ENCODE measurements at places on chromosomes 12 and 14.
A peak's percentile ranks its signal among the peaks of the same experiment; 100 is the strongest.

GRCh38 chr14:40599725-40600124 lies 1007.0 kb upstream of the LRFN5 start:
- no peak for DNase-seq

- DNase-seq: no peak
Observed at GRCh38 chr12:9796971-9797370, 30.3 kb upstream of the KLRF1 start.

DNA sequence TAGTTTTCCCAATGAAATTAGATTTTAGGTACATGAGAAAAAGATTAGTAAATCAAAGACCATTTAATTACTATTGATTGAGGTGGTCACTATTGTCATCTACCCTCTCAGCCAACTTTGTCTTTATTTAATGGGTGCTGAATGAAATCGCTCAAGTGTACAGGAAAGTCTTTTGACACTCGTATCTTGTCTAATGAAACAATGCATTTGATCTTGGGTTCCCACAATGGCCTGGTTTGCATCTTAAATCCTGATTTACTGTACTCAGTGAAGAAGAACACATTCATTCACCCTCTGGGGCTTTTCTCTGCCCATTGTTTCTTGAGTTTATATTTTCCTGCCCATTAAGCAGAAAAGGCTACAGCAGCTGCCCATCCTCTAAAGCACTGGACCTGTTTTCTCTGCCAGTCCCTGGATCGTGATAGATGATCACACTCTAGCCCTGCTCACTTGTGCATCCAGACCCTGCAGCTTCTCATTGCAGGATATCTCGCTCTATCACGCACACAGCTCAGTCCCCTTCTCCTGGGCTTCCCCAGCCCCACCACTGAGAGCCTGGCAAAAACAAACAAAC lies 1369.3 kb downstream of the AACS start:
- no peak for DNase-seq

GRCh38 chr12:131591136-131591535 lies 119.8 kb upstream of the SFSWAP start:
- no peak for DNase-seq

DNA sequence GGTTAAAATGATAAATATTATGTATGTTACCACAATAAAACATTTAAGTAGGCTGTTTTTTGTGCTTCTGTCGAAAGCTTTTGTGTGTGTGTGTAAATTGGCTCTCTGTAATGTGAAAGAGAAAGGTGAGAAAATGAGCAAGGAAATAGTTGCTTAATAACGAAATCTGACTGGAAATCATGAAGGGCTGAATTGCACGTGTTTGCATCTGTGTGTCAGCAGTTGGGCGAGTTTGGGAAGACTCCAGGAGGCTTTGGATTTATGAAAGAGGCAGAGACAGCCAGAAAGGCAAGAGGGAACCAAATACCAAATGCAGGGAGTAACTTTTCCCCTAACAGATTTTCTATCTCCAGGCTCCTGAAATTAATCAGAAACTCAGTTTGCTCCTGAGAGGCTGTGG lies 47.2 kb upstream of the PLEKHG3 start:
- no peak for DNase-seq

- DNase-seq: no peak
Observed at GRCh38 chr12:1607940-1608712, 13.7 kb upstream of the FBXL14 start.

GRCh38 chr12:10012630-10013330 lies 2.4 kb downstream of the CLEC12B start:
- no peak for DNase-seq

DNA sequence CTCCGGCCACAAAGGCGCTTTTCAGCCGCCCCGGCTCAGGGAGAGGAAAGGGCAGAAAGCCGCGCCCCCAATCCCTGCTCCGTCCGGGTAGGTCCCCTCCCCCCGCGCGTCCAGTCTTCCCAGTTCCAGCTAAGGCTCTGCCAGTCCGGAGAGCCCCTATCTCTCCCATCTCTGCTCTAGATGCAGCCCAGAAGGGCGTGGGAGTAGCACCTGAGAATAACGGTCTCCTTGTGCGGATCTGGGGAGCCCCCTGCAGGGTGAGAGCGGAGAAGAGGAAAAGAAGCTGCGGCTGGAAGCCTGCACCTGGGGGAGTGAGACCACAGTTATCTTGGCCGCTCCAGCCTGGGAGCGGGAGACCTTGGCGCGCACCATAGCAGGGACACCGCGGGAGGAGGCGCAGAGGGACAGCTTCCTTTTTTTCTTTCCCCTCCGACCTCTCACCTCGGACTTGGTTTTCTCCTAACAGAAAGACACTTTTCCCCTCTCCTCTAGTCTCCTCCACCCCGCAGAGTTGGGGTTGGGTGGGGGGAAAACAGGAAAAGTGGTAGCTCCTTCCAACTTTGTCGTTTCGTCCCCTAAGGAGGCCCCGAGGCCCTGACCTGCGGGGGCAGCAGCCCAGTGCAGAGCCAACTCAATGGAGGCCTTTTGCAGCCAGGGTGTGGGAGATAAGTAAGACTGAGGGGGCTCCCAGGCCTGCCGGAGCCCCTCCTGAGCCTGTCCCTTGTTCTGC lies 2.4 kb downstream of the DHH start:
- peak; percentile 52 for DNase-seq

GRCh38 chr14:92503756-92504491 lies 9.7 kb upstream of the RIN3 start:
- DNase-seq: no peak

DNA sequence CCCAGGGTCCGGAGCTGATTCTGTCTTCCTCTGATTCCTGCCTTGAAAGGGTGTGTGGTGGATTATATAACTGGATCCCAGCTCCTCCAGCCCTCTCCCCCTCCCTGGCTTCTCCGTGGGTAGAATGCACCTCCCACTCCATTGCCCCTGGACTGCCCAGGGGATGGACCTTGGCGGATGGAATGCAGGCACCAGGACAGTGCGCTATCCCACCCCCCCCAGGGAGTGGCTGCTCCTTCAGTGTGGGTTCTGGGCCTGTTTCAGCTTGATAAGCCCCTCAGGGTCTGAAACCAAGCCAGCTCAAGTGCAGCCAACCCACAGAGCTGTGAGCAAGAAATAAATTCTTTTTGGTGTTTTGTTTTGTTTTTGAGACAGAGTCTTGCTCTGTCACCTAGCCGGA lies 112.4 kb upstream of the TMEM132D start:
- DNase-seq: no peak

- no peak for DNase-seq
Observed at GRCh38 chr12:39692258-39692853, 72.8 kb upstream of the ABCD2 start.

DNA sequence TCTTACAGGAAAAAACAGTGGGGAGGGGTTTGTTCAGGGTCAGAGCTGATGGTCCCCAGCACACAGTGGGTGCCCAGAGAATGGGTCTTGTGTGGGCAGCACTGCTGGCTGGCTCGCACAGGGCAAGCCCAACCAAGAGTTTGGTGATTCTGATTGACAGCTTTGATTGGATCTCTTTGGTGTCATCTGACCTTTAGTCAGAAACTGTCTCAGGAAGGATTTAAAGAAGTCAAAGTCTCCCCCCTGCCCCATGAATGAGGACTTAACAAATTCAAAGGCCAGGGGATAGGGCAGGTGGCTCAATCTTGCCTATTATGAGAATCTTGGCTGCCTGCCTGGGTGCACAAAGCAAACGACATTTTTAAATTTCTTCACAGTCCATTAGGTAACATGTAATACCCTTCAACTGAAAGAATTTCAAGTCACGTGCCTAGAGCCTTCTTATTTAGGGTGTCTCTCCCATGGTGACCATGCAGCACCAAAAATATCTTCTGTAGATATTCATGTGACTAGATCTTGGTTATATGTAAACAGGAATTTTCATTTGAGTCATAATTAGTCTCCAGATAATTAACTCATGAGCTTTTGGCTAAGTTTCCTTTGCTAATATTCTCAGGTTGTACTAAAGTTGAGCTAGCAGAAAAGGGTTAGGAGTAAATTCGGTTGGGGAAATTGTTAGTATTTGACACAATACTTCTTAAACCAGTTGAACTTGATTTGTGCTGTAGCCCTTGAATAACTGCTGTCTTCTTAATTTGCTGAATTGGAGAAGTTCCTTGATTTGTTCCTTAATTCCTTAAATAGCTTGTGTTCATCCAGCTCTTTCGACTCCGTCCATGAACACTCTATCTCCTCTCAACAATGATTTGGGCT lies 54.5 kb upstream of the HECTD1 start:
- no peak for DNase-seq

All from stimulated activated CD4-positive, alpha-beta T cell treated with anti-CD3 and anti-CD28 coated beads, Interleukin-2, amount 100 ng/mL, for 48 hours (primary cell).